SK-N-MC (cell line): ENCODE measurements at places on chromosomes 5 and 9.

- DNase-seq: no peak
Observed at GRCh38 chr5:151766975-151767374, 4.8 kb upstream of the G3BP1 start.

- no peak for DNase-seq
Observed at GRCh38 chr9:90085633-90086032, 480.8 kb downstream of the GADD45G start.

DNA sequence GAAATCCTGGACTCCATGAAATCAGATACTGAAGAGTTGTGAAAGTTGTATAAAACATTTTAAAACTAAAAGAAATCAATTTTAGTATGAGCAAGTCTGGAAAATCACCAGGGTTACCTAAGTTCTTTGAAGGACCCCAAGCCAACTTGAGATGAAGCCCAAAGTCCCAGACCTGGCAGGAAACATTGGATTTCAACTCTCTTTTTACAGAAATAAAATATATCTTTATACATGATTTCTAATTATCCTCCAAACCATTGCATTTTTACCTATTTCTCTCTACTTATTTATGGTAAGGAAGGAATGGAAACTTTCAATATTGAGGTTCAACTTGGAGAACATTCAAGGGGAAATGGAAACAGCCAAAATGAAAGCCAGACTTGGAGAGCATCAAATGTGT, 390.6 kb upstream of the C9orf72 start:
- no peak for DNase-seq

- no peak for DNase-seq
Observed at GRCh38 chr9:135415586-135415985, 64.0 kb upstream of the PPP1R26 start.

- DNase-seq: no peak
Observed at GRCh38 chr5:139648205-139649081, at the start of gene CXXC5. CXXC5 (plus strand) TSS chr5:139648349; CDS start chr5:139680524, 32,175 bp downstream.

DNA sequence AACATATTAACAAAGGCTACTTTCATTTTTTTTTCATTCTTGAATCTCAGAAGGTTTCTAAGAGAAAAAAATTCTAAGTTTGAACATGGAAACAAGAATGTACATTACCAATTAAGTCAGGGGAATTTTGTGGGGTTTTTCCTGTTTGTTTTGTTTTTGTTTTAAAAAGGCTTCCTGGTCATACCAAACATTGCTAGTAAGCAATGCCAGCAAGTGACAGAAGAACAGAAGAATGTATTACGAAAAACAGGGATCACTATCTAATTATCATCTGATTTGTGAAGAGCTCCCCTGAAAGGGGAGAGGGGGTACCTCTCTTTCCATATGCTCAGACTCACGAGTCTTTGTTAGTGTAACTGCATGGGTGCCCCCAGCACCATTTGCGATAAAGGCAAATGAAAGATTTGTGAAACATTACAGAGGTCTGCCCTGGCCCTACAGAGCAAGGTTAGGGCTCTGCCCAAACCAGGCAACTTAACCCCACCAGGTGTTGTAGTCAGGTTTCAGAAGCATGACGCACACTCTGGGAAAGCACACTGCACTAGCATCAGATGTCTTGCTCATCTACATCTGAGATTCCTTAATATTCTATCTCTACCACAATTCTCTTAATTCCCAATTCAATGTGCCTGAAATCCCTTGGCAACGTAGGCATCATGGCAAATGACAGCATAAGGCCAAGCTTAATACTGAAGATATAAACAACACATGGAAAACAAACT, 268.2 kb downstream of the MLLT3 start:
- DNase-seq: no peak

DNA sequence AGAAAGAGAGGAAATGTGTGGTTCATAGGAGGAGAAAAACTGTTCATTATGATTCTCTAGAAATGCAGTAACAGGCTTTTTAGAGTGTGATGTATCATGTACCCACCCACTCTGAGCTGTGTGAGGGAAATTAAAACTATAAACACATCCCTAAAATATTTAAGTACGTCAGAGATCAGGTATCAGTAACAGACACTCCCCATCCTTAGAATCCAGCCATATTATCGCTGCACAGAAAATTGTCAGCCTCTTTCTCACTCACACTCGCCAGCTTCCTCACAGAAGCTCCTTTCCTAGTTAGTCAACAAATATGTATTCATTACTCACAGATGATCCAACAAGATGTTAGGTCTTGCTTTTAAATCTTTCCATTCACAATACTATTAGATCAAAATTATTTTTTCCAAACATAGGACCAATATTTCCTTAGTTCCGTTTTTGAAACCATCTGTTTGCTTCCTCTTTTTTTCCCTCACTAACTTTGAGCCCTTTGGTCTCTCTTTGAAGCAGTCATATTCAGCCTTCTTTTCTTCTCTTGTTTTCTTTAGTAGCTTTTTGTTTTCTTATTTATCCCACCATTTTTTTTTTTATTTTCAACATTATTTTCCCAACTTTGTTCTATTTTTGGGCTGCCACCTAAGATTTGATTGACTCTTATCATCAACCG, 13.6 kb upstream of the MAST4 start:
- DNase-seq: no peak

GRCh38 chr5:115349001-115349817, 52.8 kb upstream of the CCDC112 start:
- no peak for DNase-seq

DNA sequence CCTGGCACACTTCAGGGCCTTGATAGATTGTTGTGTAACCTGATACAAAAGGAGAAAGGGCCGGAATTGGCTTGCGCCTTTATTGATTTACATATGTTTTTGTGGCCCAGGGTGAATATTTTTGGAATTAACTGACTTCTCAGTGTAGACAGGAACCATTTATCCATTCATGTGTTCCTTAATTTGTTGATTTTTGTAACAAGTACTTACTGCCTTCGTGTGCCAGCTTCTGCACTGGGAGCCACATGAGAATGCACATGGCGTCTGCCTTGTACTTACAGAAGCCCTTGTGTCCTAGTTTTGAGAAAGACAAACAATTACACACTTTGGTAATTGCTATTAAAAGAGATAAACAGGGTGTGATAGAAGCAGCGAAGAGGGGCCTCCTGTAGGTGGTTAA, 26.4 kb downstream of the EHMT1 start:
- no peak for DNase-seq

DNA sequence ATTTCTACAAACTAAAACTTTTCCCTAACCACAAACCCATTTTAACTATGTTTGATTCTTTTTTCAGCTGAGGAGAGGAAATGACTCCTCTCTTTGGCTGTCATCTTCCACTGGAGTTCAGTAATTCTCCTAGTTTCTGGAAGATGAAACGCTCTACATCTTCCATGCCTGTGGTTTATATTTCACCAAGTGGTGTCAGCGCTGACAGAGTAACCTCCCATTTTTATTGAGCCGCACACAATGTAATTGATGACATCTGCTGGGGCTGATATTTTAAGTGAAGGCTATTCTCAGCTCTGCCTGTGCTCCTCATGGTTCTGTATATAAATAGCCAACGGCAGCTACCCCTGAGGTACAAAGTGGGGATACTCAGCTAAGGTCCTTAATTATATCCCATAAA, 234.6 kb downstream of the SPOCK1 start:
- DNase-seq: no peak

- DNase-seq: no peak
Observed at GRCh38 chr9:124771867-124772679, 962 bp upstream of the NR6A1 start.

- no peak for DNase-seq
Observed at GRCh38 chr5:116930616-116931015, 356.0 kb upstream of the SEMA6A start.

DNA sequence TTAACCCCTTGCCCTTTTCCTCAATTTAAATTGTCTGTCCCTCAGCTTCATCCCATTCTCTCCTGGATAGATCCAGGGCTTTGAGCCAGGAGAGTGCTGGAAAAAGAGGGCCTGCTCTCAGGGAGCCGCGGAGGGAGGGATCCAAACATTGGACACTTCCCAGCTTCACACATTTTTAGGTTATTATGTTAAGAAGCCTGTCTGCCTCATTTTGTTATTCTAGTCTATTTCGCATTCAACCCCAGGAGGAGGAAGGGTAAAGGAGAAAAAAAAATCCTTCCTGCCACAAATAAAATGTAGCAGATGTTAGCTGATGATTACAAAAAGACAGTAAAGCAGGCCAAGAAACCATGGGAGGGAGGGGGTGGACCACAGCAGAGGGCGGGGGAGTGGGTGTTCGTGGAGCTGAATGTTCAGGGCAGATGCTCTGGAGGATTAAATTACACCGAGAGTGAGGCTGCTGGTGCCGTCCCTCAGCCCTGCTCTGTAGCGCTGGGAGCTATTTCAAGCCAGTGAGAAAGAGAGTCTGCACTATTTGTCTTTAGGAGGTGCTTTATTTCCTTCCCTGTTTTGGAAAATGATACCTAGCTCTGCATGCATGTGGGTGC, 60.6 kb upstream of the ZFR start:
- DNase-seq: no peak

- no peak for DNase-seq
Observed at GRCh38 chr5:78569441-78569840, 79.1 kb downstream of the LHFPL2 start.

DNA sequence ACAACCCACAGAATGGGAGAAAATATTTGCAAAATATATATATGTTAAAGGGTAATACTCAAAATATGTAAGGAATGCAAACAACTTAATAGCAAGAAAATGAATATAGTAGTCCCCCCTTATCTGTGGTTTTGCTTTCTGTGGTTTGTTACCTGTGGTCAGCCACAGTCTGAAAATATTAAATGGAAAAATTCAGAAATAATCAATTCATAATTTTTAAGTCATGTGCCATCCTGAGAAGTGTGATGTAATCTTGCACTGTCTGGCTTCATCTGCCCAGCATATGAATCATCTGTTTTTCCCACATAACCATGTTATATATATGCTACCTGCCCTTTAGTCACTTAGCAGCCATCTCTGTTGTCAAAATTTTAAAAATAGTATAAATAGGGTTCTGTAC, 11.7 kb downstream of the CER1 start:
- DNase-seq: no peak

- no peak for DNase-seq
Observed at GRCh38 chr5:134240421-134240962, 14.6 kb upstream of the PPP2CA start.

- no peak for DNase-seq
Observed at GRCh38 chr9:111236332-111236731, 93.7 kb downstream of the OR2K2 start.

DNA sequence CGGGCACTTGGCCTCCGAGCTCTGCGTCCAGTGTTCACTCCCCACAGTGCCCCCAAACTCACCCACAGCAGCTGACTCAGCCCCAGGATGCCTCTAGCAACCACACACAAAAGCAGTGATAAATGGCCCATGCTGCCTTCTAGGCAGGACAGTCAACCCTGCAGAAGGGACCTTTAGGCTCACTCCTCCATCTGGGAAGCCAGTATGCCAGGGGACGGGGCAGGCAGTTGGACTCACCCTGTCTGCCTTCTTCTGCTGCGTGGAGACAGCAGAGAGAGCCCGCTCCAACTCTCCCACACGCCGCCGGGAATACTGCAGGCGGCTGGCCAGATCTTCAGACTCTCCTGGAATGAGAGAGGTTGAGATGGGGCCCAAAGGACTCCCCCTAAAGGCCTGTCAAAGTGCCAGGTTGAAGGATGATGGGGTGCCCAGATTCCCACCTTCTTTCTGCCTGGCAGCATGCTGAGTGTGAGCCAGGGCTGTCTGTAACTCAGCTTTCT, 10.4 kb downstream of the GOLGA2 start:
- DNase-seq: no peak

DNA sequence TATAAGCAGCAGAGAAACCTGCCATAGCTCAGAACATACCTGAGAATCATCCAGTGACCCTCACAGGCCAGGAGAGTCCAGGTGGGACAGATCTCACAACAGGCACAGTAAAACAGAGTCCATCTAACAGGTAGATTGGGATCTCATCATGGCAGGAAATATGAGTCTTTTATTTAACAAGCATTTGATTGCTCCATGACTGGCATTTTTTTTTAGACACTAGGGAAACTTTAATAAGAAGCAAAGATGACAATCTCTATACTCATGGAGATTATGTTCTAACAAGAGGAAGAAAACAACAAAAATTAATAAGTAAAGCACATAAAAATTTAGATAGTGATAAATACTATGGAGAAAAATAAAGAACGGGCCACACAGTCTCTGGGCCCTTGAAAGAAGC, 12.5 kb upstream of the PUM3 start:
- no peak for DNase-seq

- no peak for DNase-seq
Observed at GRCh38 chr5:148849461-148849860, 23.1 kb downstream of the ADRB2 start.

GRCh38 chr5:81825237-81825636, 74.3 kb upstream of the SSBP2 start:
- DNase-seq: no peak
